ENCODE measurements at places on chromosomes 6 and 20.
A peak's percentile ranks its signal among the peaks of the same experiment; 100 is the strongest.

DNA sequence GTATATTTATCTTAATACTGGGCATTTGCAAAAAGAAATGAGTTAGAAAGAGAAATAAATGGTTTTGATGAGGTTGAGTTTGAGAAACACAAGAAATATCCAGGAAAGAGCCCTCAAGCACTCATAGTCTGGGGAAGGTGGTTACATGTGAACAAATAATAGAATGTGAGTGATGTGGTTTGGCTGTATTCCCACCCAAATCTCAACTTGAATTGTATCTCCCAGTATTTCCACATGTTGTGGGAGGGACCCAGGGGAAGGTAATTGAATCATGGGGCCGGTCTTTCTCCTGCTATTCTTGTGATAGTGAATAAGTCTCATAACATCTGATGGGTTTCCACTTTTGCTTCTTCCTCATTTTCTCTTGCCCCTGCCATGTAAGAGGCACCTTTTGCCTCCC lies 334.1 kb downstream of the COL12A1 start:
- no peak for DNase-seq

- no peak for DNase-seq
Measured at GRCh38 chr6:86941461-86941860, 4.1 kb downstream of the HTR1E start.

DNA sequence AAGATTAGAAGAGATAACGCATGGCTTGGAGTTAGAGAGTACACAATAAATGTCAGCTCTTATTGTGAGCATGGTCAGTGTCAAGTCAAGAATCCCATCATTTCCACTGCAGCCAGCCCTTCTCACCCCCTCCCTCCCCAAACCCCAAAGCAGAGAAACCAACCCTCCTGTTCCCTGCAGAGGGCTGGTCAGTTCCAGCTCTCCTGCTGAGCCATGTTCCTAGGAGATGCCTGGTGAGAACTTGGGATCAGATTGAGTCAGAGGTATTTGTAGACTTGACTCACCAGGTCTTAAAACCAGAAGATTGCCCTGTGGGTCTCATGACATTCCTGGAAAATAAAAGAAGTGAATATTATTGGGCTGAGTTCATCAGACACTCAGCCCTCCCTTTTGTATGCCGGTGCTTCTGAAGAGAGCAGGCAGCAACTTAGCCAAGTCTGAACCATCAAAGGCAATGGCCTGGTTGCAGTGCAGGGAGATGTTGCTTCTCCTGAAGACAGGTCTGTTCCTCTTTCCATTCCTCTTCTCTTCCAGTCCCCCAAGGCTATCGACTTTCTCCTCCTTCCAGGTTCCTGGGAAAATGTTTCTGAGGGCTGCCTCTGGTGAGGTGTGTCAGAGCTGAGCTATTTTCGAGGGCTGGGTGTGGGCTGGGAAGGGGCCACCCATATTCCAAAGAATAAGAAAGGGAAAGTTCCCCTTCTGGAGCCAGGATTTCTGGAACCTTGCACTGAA lies 278.2 kb upstream of the SUPT3H start:
- no peak for DNase-seq

GRCh38 chr6:137236581-137237355 lies 17.6 kb upstream of the IFNGR1 start:
- no peak for DNase-seq

DNA sequence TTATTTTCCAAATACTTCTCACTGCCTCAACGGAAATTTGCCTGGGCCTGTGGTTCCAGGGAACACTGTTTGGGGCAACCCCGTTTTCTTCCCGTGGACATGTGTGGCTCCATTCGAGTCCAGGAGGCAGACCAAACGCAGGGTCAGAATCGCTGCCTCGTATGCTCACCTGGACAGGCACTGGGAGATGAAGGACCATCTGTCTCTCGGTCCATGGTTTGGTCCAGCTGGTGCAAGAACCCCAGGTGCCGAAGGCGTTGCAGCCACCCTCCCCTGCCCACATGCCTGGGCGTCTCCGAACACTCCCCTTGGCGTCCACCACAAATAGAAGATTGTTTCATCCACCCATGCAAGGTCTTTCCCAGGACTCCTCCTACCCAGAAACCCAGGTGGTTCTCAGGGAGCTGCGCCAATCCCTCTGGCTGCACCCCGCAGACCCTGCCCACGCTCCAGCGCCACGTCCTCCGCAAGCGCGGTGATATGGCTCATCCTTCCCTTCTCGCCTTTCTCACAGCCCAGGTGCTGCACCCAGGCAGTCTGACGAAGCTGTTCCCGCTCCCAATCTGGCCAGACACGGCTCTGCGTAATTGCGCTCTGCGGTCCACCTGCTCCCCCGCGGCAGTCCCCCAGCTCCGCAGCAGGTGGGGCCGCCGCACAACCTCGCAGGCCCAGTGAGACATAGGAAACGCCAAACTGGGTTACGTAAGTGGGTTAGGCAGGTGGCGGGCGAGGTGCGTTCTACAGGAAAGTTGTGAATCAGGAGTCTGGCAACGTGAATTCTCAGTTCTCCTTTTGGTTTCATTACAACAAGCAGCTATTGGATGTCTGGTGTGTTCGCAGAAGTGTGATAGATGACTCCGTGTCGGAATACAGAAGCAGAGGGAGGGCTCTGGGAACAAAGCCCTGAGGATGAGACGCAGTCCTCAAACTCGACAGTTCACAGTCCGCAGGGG lies 146.2 kb upstream of the ECI2 start:
- peak; percentile 50 for DNase-seq

DNA sequence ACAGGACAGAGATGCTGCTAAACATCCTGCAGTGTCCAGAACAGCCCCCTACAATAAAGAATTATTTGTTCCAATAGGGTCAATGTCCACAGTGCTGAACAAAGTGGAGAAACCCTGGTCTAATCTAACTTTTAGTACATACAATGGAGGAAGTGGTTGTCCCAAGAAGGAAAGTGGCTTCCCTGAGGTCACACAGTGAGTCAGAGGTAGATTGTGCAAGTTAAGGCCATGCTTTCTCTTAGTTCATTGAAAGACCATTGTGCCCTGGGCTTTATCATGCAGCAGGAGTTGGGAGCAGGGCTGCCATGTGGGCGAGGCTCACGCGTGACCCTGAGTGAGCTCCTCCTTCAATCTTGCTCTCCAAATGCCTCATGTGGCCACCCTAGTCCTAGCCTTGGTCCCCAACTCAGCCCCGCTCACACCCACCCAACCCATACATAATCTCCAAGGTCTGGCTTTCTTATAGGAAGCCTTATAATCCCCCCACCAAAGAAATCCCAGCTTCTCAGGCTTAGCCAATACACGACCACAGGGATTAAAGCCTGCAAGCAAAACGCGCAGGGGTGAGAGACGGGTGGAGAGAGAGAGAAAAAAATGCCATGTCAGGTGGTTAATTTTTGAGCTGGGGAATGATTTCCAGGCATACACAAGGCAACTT lies 19.9 kb downstream of the SLC13A3 start:
- DNase-seq: peak; percentile 51

GRCh38 chr6:141561154-141561553 lies 571.6 kb upstream of the GJE1 start:
- DNase-seq: no peak

GRCh38 chr6:99187429-99187828 lies 162.0 kb downstream of the FAXC start:
- no peak for DNase-seq

GRCh38 chr6:4664117-4664626 lies 112.0 kb upstream of the CDYL start:
- DNase-seq: no peak

GRCh38 chr6:101013612-101014195 lies 132.6 kb upstream of the ASCC3 start:
- no peak for DNase-seq

- DNase-seq: peak; percentile 12
Measured at GRCh38 chr6:142925575-142926110, 19.3 kb downstream of the HIVEP2 start.

- no peak for DNase-seq
Measured at GRCh38 chr20:23133560-23133998, 47.5 kb upstream of the CD93 start.

- no peak for DNase-seq
Measured at GRCh38 chr6:108463784-108464183, 96.9 kb upstream of the FOXO3 start.

DNA sequence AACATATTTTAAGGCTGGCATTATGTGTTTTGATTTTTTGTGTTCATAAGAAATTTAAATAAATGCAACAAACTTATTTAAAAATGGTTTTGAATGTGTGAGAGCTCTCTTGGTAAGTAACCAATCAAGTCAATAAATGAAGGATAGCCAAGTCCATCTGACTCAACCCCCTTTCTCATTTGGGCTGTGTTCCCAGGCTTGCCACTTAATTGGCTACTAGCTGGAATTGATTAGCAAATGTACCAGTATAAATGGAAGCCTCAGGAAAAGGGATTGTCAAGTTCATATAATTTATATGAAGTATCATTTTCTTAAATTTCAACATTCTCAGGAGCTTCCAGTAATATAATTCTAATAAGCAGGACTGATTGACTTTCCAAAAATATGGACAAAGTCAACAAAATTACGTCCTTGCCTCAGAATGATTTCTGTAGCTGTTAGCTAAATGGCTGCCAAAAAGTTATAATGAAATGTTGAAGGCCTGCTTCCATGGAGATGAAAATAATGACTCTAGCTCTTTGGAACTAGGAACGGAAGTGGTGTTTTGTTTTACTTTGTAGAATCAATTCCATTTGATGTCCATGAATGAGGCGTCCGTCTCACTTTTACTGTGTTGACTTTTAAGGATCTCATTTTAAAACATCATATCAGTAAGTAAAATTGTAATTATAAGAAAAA lies 614.9 kb downstream of the CDH26 start:
- no peak for DNase-seq

DNA sequence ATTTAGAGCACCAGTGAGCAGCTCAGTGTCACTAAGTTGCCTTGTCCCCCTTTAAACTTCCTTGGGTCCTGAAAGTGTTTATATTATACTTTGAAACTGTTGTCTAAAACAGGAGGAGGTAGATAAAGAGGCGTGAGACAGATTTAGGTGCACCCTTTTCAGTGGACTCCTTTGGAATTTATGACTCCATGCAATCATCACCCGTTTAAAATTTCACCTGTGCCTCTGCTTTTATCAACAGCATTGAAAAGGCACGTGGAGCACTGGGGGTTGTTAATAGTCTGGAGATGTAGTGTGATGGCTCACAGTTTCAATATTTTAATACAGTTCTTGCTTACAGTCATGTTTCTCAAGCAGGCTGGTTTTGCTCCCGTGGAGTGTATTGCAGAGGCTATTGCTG lies 162.2 kb downstream of the PHACTR1 start:
- DNase-seq: no peak

GRCh38 chr6:148407372-148407771 lies 64.7 kb downstream of the SASH1 start:
- no peak for DNase-seq

DNA sequence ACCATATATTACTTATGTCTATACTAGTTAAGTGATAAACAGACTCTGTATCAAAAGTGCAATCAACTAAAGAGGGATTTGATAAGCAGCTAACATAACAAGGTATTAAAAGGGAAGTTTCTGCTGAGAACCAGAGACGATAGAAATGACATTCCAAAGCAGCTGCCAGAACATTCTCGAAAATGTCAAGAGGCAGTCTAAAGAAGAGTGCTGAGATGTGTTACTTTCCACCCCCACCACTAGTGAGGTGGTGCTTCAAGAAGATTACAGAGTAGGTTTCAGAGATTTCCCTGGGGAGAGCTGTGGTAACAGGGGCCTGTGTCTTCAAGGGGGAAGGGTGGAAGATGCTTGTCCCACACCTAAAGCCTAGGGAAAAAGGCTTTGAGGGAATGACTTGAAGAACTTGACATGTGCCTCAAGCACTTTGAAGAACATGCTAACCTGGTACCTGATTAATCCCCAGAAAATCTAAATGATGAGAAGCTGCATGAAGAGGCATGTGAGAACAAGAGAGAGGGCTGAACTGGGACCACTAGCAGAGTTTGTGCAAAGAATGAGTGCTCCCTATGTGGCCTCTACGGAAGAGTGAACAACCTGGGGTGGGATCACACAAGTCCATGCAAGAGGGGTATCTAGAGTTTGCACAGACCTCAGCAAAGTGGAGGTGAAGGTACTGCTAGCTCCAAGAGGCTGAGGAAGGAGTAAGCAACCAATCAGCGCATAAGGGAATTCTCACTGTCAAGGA lies 5.0 kb downstream of the FAM184A start:
- DNase-seq: no peak

DNA sequence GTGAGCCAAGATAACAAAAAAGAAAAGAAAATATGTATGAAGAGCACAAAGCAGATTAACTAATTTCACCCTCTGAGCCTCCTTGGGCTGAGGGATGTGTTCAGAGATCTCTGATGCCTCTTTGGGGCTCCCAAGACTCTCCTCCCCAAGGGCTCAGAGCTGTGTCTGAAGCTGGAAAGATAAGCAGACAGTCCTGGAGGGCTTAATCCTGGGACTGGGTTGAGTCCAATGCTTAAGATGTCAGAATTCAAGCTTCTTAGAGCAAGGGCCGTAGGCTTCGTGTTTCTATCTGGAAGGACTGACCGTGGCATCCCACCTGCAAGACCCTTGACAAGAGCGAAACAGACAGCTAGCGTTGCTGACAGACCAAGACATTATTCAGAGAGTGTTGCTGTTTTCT lies 229.0 kb downstream of the ZMYND8 start:
- no peak for DNase-seq

GRCh38 chr6:137489046-137490005 lies 4.9 kb downstream of the OLIG3 start:
- no peak for DNase-seq

DNA sequence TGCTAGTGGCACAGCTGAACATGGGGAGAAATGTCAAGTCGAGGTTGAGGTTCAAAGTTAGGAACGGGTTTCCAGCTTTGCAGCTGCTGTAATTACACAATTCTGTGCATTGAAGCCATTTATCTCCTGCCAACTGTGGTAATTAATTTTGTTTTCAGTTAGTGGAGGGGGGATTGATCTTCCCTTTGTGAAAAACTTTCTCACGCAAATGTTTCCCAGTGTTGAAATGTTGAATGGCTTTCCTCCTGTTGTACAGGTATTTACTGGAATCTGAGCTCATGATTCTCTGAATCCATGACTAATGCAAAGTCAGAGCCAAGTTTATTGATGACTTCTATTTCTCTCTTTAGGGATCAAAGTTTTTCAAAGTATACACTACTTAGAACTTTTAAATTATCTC lies 198.4 kb upstream of the SLC35B3 start:
- no peak for DNase-seq

- DNase-seq: no peak
Measured at GRCh38 chr20:10666221-10667076, 7.3 kb downstream of the JAG1 start.

Data from adrenal gland (tissue), 19 donors.